ENCODE measurements at places on chromosomes 11 and 22. TPM values are rescaled to one million over a fixed set of nuclear protein-coding genes. Genes with fewer than 3 reads are reported as not detected.

GRCh38 chr11:85088286-85088685 lies 538.9 kb downstream of the DLG2 start:
- peak; percentile 71 for DNase-seq

DNA sequence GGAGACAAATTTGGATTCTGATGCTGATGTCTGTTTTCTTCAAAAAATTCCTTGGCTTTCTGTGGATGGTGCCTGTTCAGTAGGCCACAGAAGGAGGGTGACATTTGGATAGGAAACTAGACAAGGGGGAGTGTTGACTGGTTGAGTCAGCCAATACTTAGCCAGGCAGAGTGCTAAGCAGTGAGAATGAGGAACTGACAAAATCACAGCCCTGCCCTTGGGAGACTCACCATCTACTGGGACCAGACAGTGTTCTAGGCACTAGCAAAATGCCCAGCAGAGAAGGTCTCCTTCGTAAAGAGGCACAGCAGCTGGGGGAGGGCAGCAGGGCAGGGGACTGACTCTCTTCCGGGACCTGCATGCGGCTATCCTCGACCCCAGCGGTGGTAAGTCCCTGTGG lies 190.2 kb downstream of the DSCAML1 start:
- no peak for DNase-seq

GGTLC2 gene
- total RNA-seq, result not detected

DNA sequence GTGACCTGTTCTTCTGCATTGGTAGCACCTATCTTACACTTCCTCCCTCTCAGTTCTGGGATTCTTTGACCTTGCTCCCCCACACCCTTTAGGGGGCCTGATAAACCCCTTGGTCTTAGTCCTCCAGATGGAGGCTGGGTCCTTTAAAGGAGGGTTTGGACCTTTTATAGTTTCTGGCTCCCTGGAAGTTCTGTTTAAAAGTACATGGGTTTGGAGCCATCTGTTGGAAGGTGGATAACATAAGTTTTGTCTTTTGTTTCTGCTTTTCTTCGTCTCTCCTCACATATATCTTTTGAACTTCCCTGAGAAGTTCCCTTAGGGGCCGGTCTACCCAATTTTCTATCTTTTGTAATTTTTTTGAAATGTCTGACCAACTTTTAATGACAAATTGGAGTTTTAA lies 17.9 kb upstream of the HYLS1 start:
- DNase-seq, result no peak

GRCh38 chr22:37355174-37355573 lies 72.1 kb downstream of the ELFN2 start:
- DNase-seq, result no peak

DNA sequence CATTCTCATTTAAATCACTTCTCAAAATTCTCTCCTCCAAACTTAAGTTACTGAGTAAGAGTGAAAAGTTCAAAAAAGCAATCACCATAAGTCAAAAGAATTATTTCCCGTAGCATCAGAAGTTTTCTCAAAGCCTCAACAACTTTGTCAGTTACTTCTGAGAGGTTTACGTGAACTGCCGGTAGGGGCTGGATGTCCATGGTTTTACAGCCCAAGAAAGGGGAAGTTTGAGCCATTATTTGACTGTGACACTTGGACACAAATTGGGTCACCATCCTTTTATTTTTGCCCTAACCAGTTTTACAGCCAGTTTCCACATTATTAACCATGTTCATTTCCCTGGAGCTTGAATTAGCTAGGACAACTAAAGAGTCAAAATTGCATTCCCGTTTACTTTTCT lies 7.5 kb downstream of the POU2AF3 start:
- DNase-seq, result no peak

DNA sequence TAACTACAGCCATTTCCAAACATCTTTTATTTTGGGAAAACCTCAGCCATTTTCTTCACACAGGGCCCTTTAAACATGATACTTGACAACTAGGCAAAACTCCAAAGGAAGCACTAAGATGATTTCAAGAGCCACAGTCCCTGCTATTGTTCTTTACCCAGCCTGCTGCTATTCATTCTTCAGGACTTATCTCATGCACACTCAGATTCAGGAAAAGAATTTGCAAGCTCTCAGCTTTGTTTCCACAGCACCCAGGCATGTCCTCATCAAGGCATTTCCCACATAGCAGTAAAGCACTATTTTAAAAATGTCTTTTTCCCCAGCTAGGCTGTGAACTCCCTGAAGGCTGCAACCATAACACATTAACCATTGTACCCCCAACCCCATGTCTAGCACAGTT lies 609.3 kb upstream of the CCDC90B start:
- no peak for DNase-seq

DNA sequence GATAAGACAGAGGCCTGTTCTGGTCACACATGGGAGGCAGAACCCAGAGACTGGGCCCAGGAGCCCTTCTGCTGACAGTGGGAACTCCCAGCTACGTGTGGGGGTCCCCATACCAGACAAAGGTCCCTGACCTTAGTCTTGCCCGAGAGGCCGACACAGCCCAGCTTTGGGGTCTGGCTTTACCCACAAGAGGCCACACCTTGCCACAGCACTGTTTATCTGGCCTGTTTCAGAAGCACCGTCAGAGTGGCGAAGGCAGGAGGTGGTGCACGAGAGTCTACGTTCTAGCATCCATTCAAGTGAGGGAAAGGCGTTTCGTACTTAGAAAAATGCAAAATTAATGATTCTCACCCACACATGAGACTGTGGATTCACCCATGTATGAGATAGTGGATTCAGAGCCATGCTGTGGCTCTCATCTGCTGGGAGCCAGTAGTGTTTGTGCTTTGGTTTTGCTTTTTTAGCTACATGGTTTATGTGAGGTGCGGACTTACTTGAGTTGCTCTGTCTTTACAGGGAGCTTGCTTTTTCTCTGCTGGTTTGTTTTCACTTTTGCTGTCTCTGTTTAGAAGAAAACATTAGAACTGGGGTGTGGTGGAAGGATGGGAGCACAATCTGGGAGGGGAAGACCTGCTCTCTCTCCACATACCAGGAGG lies 56.6 kb upstream of the PRODH start:
- DNase-seq, result no peak

- no peak for DNase-seq
Measured at GRCh38 chr11:134275188-134275533, 1.0 kb upstream of the GLB1L3 start.

DNA sequence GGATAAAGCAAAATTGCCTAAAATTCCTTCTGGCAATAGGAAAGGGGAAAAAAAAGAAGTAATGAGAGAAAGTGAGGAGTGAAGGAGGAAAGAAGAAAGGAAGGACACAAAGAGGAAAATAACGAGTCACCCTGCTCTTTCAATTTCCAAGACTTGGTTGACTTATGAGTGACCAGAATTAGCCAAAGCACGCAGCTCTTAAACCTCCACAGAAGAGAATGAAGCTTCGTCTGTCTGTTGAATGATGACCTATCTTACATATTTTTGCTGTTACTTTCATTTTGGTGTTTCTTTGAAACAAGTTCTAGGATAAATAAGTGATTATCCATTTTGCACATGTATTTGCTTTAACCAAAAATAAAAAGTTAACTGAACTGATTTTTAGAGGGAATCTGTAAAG lies 728 bp downstream of the MMP27 start:
- DNase-seq, result no peak

GRCh38 chr11:126311401-126312291 lies 7.8 kb downstream of the DCPS start:
- no peak for DNase-seq

OR10D3 gene
- not detected for total RNA-seq

DNA sequence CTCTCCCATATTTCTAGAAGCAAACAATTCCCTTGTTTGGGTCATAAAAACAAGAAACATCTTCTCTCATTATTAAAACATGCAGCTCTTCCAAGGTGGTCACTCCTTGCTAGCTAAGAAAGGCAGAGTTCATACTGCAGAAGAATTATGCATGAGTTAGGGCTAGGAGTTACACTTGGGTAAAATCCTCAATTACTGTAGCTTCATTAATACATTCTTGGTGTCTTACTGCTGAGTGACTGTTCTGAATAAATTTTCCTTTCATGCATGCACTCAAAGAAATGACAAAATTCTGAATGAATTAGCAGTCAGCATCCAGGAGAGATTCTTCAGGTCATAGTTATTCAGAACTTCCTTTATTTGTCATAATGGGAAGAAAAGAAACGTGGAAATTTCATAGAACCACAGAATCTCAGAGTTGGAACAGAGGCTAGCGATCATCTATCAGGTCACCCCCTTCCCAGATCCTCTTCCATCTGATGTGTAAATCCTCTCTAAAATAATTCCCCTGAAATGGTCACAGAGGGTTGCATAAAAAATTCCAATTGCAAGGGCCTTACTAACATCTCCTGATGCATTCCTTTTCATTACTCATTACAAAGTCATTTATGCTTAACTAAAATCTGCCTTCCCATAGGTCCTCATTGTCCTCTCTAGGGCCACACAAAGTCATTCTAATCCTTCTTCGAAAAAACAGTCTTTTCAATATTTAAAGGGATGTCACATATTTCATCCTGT lies 771.5 kb downstream of the DLG2 start:
- DNase-seq, result peak; percentile 47

- DNase-seq, result no peak
Measured at GRCh38 chr22:46806794-46807193, 44.3 kb downstream of the TBC1D22A start.

BTG4 gene
- not detected for total RNA-seq

UBQLN3 gene
- not detected for total RNA-seq

DNA sequence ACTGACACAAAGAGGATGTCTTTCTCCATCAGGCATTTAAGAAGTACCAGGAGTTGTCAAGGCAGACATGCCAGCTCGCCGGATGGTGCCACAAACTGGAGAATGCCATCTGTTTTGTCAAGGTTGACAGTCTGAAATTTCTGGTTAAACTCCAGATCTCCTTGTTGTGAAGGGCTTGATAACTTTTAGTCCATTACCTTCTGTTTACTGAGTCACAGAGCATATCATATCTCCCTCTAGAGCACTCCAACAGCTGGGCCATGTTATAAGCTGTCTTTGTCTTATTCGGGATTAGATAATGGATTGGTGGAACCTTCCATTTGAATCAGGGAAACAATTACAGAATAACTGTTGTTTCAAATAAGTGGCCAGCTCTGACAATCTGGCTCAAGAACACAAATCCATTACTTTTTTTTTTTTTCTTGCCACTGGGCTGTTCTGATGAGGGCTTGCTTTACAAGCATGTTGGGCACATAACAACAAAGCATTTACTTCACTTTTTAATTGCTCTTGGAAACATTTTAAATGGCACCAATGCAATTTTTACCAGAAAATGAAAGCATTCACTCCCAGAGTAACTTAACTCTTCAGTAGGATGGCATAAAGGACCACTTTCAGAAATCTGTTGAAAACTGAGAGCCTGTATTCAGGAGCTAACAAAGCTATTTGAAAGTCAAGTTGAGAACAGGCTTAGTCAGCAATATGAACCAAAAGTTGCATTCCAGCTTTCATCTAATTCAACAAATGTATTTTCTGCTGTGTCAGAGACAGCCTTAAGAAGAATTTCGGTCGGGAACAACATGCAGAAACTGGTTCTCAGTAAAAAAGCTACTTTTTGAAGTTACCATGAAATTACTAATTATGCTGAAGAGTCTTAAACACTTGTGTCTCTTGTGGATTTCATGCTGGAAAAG lies 227.6 kb upstream of the PITPNB start:
- DNase-seq, result no peak

COMMD9 gene
- total RNA-seq, result 54.2 TPM

DNA sequence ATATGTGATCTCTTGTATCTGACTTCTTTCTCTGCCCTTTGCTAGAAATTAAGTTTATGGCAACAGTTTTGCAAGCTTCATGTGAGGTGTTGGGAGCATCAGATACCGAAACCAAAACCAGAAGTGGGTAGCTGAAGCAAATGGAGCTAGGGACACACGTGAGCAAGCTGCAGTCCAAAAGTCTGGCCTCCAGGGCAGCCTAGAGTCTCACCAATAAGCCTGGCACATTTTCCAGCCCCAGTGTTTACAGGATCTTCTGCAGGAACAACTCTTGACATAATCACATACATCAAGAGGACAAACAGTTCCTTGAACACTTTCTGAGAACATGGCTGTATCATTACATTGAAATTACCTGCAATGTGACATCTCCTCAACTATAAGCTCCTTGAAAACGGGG lies 114.1 kb downstream of the LARGE1 start:
- DNase-seq, result peak; percentile 20

DNA sequence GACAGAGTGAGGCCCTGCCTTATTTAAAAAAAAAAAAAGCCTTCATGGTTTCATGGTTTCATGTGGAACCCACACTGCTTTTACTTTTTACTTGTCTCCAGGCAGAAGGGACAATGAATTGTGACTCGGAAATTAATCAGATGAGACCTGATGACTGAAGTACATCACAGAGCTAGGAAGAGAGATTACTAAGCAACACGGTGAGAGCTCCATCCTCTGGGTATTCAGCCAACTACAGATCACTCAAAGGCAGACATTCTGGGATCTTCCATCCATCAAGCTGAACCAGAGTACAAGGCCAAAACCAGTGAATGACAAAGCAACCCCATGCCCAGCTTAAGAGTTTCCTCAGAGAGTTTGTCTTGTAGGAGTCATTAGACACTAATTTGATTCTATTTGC lies 433.2 kb downstream of the SOX6 start:
- DNase-seq, result no peak

NAV2 gene
- total RNA-seq, result 4.5 TPM

GRCh38 chr11:117795638-117796455 lies 1.2 kb downstream of the DSCAML1 start:
- no peak for DNase-seq

GRCh38 chr11:129965248-129965647 lies 37.4 kb downstream of the PRDM10 start:
- DNase-seq, result no peak

GRCh38 chr22:35306350-35306967 lies 6.8 kb downstream of the TOM1 start:
- no peak for DNase-seq

MMP8 gene
- under 0.01 TPM for total RNA-seq

- DNase-seq, result no peak
Measured at GRCh38 chr22:45077826-45078334, 68.1 kb upstream of the PHF21B start.

TESMIN gene
- total RNA-seq, result 0.56 TPM

- no peak for DNase-seq
Measured at GRCh38 chr22:46524203-46524740, 13.1 kb downstream of the CELSR1 start.

DNA sequence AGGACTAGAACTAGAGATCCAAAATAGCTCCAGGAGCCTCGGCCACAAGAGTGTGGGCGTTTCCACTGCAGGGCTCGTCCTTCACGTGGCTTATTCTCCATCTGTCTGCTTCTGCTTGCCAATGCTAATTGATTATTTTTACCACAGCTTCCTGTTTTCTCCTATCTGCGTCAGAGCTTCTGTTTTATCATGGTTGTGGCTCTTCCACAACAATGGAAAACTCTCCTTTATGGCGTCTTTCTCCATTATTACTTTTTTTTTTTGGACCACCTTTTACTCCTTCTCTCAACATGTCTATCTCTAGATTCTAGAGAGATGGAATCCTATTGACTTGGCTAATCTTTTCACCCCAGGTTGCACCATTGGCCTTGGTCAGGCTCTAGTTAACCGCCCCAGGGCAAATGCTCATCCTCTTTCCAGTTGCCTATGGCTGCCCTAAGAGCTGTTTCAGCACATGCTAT lies 25.9 kb downstream of the CAT start:
- DNase-seq, result no peak

KRTAP5-8 gene
- total RNA-seq, result not detected

- DNase-seq, result no peak
Measured at GRCh38 chr11:11251394-11251970, 101.6 kb downstream of the CSNK2A3 start.

GRCh38 chr11:66850588-66851238 lies 6.2 kb upstream of the LRFN4 start:
- DNase-seq, result no peak

Data from IMR-90 (cell line).